ENCODE measurements at places on chromosomes 16 and 17.

GRCh38 chr16:75111514-75111940, 5.1 kb downstream of the LDHD start:
- DNase-seq, result no peak
- peak overlapping the region; percentile 43 for H3K27ac ChIP-seq
- H3K4me1 ChIP-seq, result peaks cover 48% of the 10 kb centered on the region
- H3K4me3 ChIP-seq, result no peak overlapping the region
- peaks cover 13% of the 10 kb centered on the region for H3K27me3 ChIP-seq
- peaks cover 1% of the 10 kb centered on the region for H3K36me3 ChIP-seq

- H3K27me3 ChIP-seq, result peaks cover 3% of the 10 kb centered on the region
- DNase-seq, result no peak
- H3K27ac ChIP-seq, result no peak overlapping the region
- peaks cover 14% of the 10 kb centered on the region for H3K4me1 ChIP-seq
- no peaks in the 10 kb centered on the region for H3K36me3 ChIP-seq
Observed at GRCh38 chr16:56295739-56296527, 104.6 kb downstream of the GNAO1 start.

GRCh38 chr16:75392906-75393305, 40.4 kb downstream of the CFDP1 start:
- peaks cover 34% of the 10 kb centered on the region for H3K36me3 ChIP-seq
- DNase-seq, result no peak
- peaks cover 2% of the 10 kb centered on the region for H3K4me1 ChIP-seq
- no peaks in the 10 kb centered on the region for H3K27me3 ChIP-seq
- no peak overlapping the region for H3K27ac ChIP-seq

GRCh38 chr17:33819539-33819938, 435.5 kb upstream of the CCL2 start:
- no peaks in the 10 kb centered on the region for H3K4me1 ChIP-seq
- DNase-seq, result no peak
- H3K27me3 ChIP-seq, result peaks cover 2% of the 10 kb centered on the region
- no peak overlapping the region for H3K4me3 ChIP-seq
- H3K36me3 ChIP-seq, result no peaks in the 10 kb centered on the region
- no peak overlapping the region for H3K27ac ChIP-seq

DNA sequence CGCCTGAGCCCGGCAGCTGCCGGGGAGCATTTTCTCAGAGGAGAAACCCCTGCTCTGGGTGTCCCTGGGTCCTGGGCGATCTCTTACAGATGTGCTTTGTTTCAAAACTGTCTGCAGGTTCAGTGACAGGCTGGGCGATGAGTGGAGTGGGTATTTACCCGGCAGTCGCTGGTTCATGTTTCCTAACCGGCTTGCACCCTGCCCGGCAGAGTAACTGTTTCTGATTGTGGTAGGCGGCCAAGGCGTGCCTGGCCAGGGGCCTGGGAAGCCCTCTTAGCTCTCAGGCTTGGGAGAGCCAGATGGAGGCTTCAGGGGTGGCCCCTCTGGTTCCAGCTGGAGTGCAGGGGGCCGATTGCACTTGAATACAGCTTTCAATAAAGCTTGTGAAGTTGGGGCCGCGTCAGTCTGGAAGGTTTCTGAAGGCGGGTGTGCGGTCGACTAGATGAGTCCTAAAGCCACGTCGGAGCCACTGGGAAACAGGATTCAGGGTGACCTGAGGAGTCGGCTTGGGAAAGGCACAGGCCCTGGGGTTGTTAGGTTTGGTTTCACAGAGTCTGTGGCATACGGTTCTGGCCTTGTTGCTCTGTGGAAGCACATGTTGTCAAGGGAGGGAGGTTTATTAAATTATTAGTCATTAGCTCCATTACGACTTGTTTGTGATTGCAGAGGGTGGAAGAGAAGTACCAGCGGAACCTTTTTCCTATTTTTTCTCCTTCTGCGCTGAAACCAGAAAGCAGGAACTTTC, 1.4 kb downstream of the BAIAP2 start:
- peaks cover 27% of the 10 kb centered on the region for H3K27me3 ChIP-seq
- peak overlapping the region; percentile 79 for H3K4me3 ChIP-seq
- DNase-seq, result no peak

GRCh38 chr16:20300312-20301097, 26.8 kb downstream of the GP2 start:
- no peaks in the 10 kb centered on the region for H3K4me1 ChIP-seq
- no peak overlapping the region for H3K4me3 ChIP-seq
- no peaks in the 10 kb centered on the region for H3K36me3 ChIP-seq
- H3K27me3 ChIP-seq, result peaks cover 4% of the 10 kb centered on the region

DNA sequence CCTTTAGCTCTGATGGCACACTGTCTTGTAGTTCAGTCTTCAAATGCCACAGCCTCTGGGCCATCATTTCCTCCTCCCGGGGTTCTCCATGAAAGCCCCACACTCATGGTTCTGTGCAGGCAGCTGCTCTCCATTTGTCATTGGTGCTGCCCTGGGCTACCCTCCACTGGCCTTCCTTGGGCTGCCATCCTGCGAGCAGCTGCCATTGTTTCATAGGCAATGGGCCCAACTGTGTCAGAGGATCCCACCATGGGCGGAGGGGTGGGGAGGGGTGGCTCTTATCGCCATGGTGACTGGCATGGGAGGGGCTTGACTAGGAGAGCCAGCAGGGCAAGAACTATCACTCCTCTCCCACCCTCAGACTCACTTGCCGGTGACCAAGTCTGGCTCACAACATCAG, 38.6 kb upstream of the BRD7 start:
- H3K27ac ChIP-seq, result no peak overlapping the region
- no peak for DNase-seq
- H3K36me3 ChIP-seq, result no peaks in the 10 kb centered on the region
- H3K27me3 ChIP-seq, result no peaks in the 10 kb centered on the region
- H3K4me1 ChIP-seq, result no peaks in the 10 kb centered on the region
- H3K4me3 ChIP-seq, result no peak overlapping the region

DNA sequence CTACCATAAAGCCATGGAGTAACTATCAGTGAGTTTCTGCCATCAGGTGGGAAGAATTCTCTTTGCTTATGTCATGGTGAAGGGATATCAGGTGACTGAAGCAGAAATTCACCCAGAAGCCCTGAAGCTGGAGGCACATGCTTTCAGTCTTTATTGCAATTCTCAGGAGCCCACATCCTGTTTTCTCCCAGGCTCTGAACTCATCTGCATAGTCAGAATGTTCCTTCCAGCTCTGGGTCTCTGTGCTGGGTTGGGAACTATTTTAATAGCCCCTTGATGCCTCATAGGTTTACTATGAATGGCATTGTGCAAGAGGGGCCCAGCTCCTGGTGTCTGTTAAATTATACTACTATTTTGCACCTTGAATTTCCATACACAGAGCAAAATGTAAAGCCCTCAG, 198.4 kb upstream of the SOX9 start:
- no peak overlapping the region for H3K27ac ChIP-seq
- H3K4me3 ChIP-seq, result no peak overlapping the region
- no peaks in the 10 kb centered on the region for H3K27me3 ChIP-seq
- H3K4me1 ChIP-seq, result no peaks in the 10 kb centered on the region
- no peak for DNase-seq

DNA sequence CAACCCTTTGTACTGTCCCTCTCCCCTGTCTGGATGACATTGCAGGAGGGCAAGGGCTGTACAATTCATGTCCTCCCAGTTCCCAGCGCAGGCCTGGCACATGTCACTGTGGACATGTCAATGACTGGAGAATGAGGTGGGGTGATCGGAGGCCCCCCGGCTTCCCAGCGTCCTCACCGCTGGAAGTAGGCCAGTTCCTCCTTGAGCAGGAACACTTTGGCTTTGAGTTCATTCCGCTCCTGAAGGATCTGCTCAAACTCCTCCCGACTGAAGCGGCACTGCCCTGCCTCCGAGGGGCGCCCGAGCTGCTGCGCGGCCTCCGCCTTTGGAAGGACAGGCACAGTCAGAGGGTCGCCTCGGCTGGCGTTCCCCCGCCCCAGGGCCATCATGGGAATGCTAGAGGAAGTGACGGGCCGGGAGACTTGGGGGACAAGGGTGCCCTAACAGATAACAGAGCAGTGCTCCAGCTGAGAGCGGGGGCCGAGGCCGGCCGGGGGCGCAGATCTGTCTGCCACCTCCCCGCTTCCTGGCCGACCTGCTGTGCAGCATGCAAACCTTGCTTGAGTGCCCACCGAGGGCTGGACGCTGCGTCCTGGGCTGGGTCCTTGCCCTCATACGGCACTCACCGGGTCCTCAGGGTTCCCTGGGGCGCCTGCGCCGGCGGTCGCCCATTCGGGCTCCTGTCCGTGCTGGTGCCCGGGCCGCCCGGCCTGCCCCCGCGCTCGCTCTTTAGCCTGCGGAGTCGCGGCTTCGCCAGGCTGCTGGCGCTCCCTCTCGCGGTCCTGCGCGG, 1.3 kb downstream of the RILP start:
- no peak overlapping the region for H3K27ac ChIP-seq
- DNase-seq, result peak; percentile 23
- H3K27me3 ChIP-seq, result no peaks in the 10 kb centered on the region
- H3K36me3 ChIP-seq, result peaks cover 20% of the 10 kb centered on the region
- peak overlapping the region; percentile 57 for H3K4me3 ChIP-seq

DNA sequence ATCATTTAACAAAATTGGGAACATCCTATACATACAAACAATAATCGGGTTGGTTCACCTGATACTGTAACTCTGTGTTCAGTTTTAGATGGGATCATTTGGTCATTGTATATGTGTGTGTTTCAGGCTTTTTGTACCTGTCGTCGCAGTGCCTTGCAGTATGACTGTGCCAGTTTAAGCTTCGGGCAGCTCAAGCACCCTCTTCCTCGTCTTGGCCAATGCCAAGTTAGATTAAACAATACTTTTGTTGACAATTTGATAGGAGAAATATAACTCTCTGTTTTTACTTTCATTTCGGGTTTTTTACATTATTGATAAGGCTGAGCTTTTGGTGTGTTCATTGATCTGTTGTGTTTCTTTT, 37.0 kb upstream of the ARHGAP17 start:
- no peak for DNase-seq
- H3K27me3 ChIP-seq, result no peaks in the 10 kb centered on the region
- peaks cover 62% of the 10 kb centered on the region for H3K4me1 ChIP-seq
- peak overlapping the region; percentile 65 for H3K4me3 ChIP-seq
- no peaks in the 10 kb centered on the region for H3K36me3 ChIP-seq

DNA sequence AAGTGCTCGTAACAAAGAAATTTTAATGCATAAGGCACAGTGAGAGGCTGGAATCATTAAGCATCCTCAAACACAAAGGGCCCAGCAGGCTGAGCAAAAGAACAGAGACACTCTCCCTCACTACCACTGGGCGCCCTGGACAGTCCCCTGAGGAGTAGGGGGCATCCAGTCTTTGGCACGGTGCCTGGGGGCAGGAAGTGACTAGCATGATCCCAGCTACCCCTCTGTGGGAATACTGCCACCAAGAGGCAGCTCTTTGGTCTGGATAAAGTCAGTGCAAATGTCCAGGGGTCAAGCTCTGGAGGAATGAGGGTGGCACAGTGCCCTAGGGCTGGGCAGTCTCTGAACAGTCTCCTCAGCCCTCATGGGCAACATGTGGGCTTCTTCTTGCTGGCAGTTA, 2.6 kb upstream of the PROCA1 start:
- no peaks in the 10 kb centered on the region for H3K36me3 ChIP-seq
- no peak overlapping the region for H3K27ac ChIP-seq
- H3K4me1 ChIP-seq, result peaks cover 33% of the 10 kb centered on the region
- H3K4me3 ChIP-seq, result no peak overlapping the region
- DNase-seq, result no peak
- H3K27me3 ChIP-seq, result peaks cover 20% of the 10 kb centered on the region

DNA sequence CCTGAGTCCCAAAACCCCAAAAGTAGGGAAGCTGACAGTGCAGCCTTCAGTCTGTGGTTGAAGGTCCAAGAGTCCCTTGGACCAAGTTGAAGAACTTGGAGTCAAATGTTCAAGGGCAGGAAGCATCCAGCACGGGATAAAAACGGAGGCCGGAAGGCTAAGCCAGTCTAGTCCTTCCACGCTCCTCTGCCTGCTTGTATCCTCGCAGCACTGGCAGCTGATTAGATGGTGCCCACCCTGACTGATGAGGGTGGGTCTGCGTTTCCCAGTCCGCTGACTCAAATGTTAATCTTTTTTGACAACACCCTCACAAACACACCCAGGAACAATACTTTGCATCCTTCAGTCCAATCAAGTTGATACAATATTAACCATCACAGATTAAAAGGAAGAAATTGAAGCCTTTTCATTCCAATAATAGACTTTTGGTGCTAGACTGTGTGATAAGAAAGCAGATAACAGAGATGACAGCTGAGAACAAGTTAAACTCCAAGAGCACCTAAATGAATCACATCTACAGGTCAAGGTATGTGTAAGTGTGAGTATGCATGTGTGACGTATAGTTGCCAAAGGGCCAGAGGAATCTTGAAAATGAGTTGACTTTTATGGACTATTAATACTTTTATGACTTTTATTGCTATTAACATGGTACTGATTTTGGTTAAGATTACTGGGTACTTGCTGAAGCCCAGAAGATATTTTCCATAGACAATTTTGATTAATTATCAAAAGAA, 933.5 kb upstream of the SOX9 start:
- H3K4me1 ChIP-seq, result no peaks in the 10 kb centered on the region
- H3K4me3 ChIP-seq, result no peak overlapping the region
- no peaks in the 10 kb centered on the region for H3K36me3 ChIP-seq
- no peaks in the 10 kb centered on the region for H3K27me3 ChIP-seq
- H3K27ac ChIP-seq, result no peak overlapping the region
- DNase-seq, result no peak

DNA sequence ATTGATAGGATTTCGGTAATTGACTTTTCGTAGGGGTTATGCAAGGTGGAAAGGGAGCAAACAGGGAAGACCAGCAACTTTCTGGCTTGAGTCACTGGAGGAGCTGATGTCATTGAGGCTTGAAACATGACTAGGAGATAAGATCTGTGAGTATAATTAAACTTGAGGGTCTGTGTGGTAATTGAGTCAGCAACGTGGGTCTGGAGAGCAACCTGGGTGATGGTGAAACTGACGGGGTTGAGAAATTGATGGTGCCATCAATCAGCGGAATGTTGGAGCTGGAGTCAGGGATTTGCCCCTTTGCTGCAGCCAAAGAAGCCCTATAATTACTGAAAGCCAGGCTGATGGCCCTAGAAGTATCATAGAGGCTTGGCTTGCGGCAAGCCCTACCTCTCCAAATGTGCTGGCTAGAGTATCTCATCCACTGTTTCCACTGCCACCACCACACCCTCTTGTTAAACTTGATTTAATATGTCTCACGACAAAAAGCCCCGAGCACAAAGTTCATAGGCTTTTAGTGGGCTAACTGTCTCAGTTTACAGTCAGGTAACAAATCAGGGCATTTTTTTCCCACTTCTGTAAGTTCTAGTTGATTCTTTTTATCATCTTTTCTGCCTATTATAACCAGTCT, 186.9 kb upstream of the ELAC2 start:
- no peak overlapping the region for H3K4me3 ChIP-seq
- H3K27me3 ChIP-seq, result peaks cover 7% of the 10 kb centered on the region
- DNase-seq, result no peak
- H3K4me1 ChIP-seq, result no peaks in the 10 kb centered on the region

GRCh38 chr17:28384281-28385036, 13.0 kb downstream of the SARM1 start:
- peaks cover 25% of the 10 kb centered on the region for H3K4me1 ChIP-seq
- peak overlapping the region; percentile 85 for H3K4me3 ChIP-seq
- DNase-seq, result peak; percentile 71
